ENCODE measurements at places on chromosomes 7 and 10.

DNA sequence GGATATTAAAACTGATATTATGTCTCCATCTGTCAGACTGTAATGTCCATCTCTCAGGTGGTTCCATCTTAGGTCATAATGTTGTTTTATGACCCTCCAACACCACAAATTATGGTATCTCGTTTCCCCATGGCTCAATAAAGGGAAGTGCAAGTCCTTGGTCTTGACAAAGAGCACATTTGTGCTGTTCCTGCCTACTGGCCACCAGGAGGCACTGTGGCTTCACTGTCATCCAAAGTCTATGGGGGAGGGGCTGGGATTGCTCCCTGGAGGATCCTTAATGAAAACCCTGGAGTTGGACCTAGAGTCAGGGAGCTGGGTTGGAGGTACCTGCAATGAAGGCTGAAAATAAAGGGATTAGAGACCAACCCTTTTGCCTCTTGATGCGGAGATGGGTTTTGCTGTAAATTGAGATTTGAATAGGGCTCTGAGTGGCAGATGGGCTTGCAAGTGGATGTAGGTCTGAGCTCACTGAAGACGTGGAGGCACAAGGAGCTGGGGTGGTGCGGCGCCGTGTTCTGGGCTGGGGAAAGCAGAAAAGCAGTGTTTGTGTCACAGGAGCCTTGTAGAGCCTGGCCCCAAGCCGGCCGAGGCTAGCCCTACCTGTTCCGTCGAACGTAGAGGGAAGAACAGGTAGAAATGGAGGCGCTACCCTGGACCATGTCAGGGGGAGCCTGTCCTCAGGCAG lies 180.5 kb upstream of the PRSS58 start:
- peak; percentile 27 for DNase-seq

- no peak for DNase-seq
These were observed 107.8 kb downstream of the CDH23 start for GRCh38 chr10:71504570-71504969.

- DNase-seq, result peak; percentile 13
These were observed 148.4 kb downstream of the RNF133 start for GRCh38 chr7:122550545-122550944.

- DNase-seq, result peak; percentile 79
These were observed 36.2 kb upstream of the SDK1 start for GRCh38 chr7:3264693-3265339.

- DNase-seq, result no peak
These were observed 11.7 kb downstream of the LRRC20 start for GRCh38 chr10:70370766-70371165.

- DNase-seq, result no peak
These were observed 8.2 kb downstream of the AP4M1 start for GRCh38 chr7:100109521-100110163.

DNA sequence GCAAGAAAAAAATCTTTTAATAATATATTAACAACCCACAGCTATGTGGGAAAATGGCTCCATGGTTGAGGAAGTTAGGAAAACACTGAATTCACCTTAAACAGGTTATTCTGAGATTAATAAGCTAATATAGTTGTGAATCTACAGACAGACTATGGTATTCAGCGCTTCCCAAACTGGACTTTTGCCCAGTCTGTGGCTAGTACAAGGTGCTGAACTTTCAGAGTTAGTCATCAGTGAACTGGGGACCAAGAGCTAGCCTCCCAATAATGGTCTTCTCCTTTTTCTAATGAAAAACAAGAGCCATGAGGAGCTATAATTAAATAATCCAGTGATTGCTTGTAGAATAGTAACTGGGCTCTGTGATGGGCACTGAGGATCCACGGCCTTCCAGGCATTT lies 65.3 kb downstream of the FRMPD2 start:
- no peak for DNase-seq

GRCh38 chr7:94998266-94999068 lies 91.1 kb downstream of the PPP1R9A start:
- DNase-seq, result no peak

- no peak for DNase-seq
These were observed 12.7 kb upstream of the BTBD16 start for GRCh38 chr10:122258136-122259074.

Data from NCI-H2081 (cell line).